Suprapubic skin (tissue), 4 donors: ENCODE measurements at places on chromosomes 5 and 9. TPM values are rescaled to one million over a fixed set of nuclear protein-coding genes. Genes with fewer than 3 reads are reported as not detected.

The CDC25C gene
- total RNA-seq, result 0.38 TPM

- DNase-seq, result no peak
- no peaks in the 10 kb centered on the region for H3K36me3 ChIP-seq
- no peaks in the 10 kb centered on the region for H3K4me1 ChIP-seq
- no peak overlapping the region for H3K27ac ChIP-seq
- H3K4me3 ChIP-seq, result no peak overlapping the region
These were observed 362.8 kb upstream of the ADAMTSL1 start for GRCh38 chr9:18111146-18111545.

GRCh38 chr5:108749128-108749861 lies 1.6 kb downstream of the FER start:
- H3K36me3 ChIP-seq, result no peaks in the 10 kb centered on the region
- DNase-seq, result peak; percentile 87
- H3K27ac ChIP-seq, result peak overlapping the region; percentile 95
- no peaks in the 10 kb centered on the region for H3K27me3 ChIP-seq
- peaks cover 33% of the 10 kb centered on the region for H3K4me1 ChIP-seq
- H3K4me3 ChIP-seq, result peak overlapping the region; percentile 100

- no peak for DNase-seq
- H3K36me3 ChIP-seq, result no peaks in the 10 kb centered on the region
- no peaks in the 10 kb centered on the region for H3K27me3 ChIP-seq
- H3K4me3 ChIP-seq, result no peak overlapping the region
- peaks cover 25% of the 10 kb centered on the region for H3K4me1 ChIP-seq
These were observed 29.5 kb downstream of the RAI14 start for GRCh38 chr5:34685485-34686165.

DNA sequence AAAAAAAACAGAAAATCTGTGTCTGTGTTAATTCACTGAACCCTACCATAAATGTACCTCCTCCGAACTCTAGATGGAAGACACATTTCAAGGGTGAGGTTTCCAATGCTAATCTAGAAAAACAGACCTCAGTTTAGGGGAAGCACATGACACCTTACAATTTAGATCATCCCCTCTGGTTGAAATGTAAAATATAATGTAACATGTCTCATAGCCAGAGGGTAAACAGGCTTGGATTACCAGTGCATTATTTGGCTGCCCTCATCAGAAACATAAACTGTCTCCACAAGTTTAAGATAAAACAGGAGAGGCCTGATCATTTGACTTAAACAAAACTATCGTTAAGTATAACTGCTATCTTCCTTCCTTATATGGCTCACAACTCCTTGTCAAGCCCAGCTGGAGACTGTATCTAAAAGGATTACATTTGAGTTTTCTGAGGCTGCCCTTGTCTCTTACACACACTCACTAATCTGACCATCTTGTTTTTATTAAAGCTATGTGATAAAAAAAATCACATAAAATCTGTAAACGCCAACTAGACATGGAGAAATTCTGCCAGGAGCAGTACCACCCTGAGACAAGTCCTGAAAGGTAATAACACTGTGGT lies 105.7 kb downstream of the LURAP1L start:
- DNase-seq, result no peak
- no peaks in the 10 kb centered on the region for H3K36me3 ChIP-seq
- no peaks in the 10 kb centered on the region for H3K27me3 ChIP-seq
- H3K4me1 ChIP-seq, result peaks cover 19% of the 10 kb centered on the region
- H3K27ac ChIP-seq, result no peak overlapping the region
- H3K4me3 ChIP-seq, result no peak overlapping the region

The GARIN3 gene
- not detected for total RNA-seq

GRCh38 chr9:114845373-114845772 lies 39.5 kb upstream of the TNFSF15 start:
- DNase-seq, result no peak
- no peak overlapping the region for H3K27ac ChIP-seq
- H3K27me3 ChIP-seq, result no peaks in the 10 kb centered on the region
- H3K36me3 ChIP-seq, result no peaks in the 10 kb centered on the region
- no peak overlapping the region for H3K4me3 ChIP-seq

The CLK4 gene
- total RNA-seq, result 77.3 TPM

The NR4A3 gene
- total RNA-seq, result 5.9 TPM

DNA sequence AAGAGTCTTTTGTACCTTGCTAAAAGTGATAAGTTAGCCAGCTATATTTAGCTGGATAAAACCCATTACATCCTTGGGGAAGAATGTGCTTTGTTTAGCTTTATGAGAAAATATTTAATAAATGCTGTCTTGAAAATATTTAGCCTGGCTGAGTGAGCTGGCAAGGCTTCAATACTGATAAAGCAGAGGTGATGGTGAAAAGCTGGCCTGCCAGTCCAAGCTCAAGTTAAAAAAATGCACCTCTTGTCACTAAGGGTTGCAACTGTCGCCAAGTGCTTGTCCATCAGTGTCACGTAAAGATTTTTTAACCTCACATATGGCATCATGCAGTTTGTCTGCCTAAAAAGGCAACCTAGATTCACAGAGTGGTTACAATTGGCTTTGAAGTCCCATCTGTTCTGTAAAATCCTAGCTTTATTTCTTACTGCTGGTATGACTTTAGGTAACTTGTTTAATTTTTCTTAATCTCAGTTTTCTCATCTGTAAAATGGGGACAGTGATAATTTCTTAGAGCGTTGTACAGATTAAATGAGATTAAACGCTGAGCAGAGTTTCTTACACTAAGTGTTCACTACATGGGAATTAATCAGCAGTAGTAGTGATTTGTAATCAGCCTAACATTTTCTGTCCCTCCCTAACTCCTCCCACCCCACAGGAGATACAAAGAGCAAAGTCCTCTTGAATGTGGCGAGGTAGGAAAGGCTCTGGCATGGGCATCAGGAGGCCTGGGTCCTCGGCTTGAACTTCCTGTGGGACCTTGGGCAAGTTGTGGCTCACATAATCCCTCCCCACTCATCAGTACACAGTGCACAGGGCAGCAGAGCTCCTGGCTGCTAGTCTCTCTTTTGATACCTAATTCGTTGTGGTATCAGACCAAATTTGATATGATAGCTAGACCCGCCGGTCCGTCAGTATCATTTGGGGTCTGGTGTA lies 48.7 kb downstream of the PIK3R1 start:
- H3K4me1 ChIP-seq, result peaks cover 90% of the 10 kb centered on the region
- H3K27me3 ChIP-seq, result no peaks in the 10 kb centered on the region
- H3K4me3 ChIP-seq, result no peak overlapping the region

The PPIC gene
- 8.9 TPM for total RNA-seq

The GAS1 gene
- total RNA-seq, result 35.2 TPM
